Hippocampal formation (tissue), 2 donors: ENCODE measurements at places on chromosomes 12 and 14.
A peak's percentile ranks its signal among the peaks of the same experiment; 100 is the strongest.

- DNase-seq, result no peak
Observed at GRCh38 chr14:96285667-96286066, 29.7 kb downstream of the BDKRB1 start.

- DNase-seq, result no peak
Observed at GRCh38 chr14:70077720-70078119, 111.0 kb downstream of the SLC8A3 start.

DNA sequence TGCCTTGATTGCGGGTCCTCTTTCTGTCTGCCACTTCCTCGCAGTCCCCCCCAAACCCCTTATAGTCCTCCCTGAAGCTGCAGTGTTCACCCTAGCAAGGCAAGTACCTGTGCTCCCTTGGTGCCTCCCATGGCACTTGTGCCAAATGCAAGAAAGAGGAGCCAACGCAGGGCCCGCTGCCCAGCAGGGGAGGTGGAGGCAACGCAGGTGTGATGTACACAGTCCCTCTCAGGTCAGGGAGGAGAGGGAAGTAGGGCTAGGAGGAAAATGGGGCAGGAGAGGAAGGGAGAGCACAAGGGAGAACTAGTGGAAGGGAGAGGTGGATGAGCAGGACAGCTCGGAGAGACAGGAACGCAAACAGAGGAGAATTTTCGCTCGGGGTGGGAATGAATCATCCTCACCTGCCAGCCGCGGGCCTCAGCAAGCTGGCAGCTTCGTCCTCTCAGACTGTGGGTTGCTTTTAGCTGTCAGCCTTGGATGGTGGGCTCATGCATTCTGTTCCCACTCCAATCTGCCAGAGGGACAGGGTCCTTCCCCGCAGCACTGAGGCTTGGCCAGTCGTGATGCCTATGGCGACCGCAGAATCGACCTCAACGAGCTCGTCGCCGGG is 357.0 kb downstream of the CACNA1C start:
- DNase-seq, result no peak

GRCh38 chr12:127293507-127294310 is 973.3 kb upstream of the TMEM132C start:
- peak; percentile 7 for DNase-seq

DNA sequence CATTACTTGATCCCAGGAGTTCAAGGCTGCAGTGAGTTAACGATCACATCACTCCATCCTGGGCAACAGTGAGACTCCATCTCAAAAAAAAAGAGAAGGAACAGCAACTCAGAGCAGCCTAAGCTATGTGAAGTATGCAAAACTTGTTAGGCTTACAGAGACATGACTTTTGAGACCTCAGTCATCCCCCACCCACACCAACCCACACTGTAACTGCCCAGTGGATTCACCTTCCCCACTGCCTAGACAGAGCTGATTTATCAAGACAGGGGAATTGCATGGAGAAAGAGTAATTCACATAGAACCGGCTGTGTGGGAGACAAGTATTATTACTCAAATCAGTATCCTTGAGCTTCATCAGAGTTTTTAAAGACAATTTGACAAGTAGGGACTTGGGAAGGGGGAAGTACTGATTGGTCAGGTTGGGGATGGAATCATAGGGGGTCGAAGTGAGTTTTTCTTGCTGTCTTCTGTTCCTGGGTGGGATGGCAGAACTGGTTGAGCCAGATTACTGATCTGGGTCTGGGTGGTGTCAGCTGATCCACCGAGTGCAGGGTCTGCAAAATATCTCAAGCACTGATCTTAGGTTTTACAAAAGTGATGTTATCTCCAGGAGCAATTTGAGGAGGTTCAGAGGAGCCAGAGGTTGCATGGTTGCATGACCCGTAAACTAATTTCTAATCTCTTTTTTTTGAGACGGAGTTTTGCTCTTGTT is 6.2 kb upstream of the WDR89 start:
- DNase-seq, result no peak

- DNase-seq, result no peak
Observed at GRCh38 chr14:26394150-26394810, 203.6 kb downstream of the NOVA1 start.

- no peak for DNase-seq
Observed at GRCh38 chr14:52692248-52692962, 3.0 kb downstream of the ERO1A start.

DNA sequence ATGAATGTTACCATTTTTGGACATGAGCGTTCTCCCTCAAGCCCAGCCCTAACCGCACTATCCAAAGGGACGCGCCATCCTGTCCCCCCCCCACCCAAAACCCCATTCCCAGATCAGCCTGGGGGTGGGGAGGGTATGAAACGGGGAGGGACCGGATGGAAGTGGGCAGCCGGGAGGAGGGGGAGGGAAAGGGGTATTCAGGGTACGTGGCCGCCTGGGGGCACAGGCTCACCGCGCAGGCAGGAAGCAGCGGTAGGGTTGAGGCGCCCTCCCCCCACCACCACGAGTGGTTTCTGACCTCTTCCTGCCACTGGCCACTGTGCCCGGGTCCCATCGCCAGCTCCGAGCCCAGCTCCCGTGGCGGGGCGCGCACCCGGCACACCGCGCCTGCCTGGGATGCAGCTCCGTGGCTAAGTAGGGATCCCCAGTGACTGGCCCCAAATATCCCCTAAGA is 1.4 kb downstream of the ACTN1 start:
- DNase-seq, result no peak

DNA sequence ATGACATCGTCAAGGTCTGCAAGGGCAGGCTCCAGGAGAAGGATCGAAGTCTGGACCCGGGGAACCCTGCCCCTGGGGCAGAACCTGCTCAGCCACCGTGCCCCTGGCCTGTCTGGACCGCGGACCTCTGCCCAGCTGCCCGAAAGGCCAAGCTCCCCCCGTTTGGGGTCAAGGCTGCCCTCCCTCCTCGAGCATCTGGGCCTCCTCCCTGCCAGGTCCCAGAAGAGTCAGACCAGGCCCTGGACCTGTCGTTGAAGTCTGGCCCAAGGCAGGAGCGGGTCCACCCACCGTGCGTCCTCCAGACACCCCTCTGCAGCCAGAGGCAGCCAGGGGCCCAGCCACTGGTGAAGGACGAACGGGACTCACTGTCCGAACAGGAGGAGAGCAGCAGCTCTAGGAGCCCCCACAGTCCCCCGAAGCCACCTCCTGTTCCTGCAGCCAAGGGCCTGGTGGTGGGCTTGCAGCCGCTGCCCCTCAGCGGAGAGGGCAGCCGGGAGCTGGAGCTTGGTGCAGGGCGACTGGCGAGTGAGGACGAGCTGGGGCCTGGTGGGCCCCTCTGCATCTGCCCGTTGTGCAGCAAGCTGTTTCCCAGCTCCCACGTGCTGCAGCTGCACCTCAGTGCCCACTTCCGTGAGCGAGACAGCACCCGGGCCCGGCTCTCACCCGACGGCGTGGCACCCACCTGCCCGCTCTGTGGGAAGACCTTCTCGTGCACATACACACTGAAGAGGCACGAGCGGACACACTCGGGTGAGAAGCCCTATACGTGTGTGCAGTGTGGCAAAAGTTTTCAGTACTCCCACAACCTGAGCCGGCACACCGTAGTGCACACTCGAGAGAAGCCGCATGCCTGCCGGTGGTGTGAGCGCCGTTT is 856 bp downstream of the ZBTB42 start:
- DNase-seq, result no peak

DNA sequence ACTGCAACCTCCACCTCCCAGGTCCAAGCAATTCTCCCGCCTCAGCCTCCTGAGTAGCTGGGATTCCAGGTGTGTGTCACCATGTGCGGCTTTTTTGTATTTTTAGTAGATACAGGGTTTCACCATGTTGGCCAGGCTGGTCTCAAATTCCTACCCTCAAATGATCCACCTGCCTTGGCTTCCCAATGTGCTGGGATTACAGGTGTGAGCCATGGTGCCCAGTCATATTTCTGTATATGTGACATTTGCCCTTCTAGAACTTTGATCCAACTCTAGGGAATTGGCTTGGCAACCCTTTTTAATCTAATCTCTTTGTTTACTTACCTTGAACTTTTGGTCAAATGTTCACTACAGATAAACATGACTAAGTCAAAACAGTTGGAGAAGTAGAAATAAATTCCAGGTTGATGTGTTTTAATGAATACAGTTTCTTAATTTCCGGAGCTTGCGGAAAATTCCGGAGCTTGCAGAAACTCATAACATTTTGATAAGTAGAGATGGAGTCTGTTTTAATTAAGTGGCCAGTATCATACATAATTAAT is 11.5 kb upstream of the PEBP1 start:
- no peak for DNase-seq

- DNase-seq, result no peak
Observed at GRCh38 chr14:100717386-100717785, 9.3 kb upstream of the DLK1 start.

GRCh38 chr14:61670576-61670975 is 24.7 kb upstream of the HIF1A start:
- DNase-seq, result no peak

DNA sequence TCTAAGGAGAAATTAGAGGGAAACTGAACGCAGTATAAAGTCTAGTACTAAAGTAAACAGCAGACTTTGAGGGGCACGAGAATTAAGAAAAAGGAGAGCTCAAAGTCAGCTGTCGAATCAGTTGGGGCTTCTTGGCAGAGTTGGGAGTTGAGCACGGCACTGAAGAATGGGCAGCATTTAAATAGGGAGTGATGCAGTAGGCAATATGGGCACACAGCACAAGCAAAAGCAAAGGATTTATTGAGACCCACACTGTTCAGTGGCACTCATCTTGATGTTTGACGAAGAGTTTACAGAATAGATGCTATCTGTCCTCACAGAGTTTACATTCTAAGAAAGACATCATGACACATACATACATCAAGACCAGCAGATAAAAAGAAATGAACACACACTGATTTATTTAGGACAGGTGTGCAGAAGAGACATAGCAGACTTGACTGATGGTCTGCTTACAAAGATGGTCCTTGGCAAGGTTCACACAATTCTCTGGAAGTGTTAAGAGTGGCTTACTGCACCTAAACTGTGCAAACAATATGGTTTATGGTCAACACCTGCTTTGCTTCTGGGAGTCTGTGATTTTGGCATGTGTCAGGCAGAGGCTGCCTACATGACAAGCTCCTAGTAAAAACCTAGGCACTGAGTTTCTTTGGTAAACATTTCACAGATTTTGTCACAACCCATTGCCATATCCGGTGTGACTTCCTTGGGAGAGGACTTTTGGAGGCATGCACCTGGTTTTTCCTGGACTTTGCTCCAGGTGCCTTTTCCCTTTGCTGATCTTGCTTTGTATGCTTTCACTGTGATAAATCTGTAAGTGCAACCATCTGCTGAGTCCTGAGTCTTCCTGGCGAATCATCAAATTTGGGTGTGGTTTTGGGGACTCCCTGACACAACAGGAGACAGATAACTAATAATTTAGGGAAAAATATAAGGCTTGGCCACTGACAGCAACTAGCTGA is 26.3 kb downstream of the ALKBH1 start:
- no peak for DNase-seq

GRCh38 chr14:80055667-80056496 is 155.4 kb downstream of the DIO2 start:
- DNase-seq, result peak; percentile 67

- DNase-seq, result no peak
Observed at GRCh38 chr12:83046019-83046418, 359.3 kb downstream of the TMTC2 start.

DNA sequence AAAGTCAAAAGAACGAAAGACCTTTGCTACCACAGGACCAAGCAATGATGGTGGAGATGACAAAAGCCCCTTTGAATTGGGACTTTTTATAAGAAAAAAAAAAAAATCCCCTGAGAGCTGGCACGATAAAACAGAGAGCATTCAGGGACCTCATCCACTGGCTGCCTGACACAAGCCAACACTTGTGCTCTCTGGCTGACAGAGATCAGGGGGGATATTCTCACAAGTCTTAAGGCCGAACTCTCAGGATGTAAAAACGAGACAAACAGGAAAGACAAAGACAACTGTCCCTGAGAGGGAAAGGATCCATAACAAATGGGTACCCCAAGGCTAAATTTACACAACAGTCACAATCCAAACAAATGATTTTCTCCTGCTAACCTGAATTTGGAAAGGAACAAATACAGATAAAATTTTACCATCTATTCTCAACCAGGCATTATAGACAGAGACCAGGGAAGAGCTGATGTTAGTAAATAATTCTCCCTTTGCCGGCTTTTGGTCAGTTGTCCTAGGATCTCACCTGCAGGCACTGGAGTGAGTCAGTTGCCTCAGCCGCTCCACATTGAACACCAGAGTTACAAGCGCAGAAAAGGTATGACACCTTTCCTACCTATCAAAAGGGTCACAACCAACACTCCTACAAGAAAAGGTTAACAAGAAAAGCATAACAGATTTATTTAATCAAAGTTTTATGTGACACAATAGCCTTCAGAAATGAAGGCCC is 37.9 kb upstream of the GARIN6 start:
- no peak for DNase-seq

DNA sequence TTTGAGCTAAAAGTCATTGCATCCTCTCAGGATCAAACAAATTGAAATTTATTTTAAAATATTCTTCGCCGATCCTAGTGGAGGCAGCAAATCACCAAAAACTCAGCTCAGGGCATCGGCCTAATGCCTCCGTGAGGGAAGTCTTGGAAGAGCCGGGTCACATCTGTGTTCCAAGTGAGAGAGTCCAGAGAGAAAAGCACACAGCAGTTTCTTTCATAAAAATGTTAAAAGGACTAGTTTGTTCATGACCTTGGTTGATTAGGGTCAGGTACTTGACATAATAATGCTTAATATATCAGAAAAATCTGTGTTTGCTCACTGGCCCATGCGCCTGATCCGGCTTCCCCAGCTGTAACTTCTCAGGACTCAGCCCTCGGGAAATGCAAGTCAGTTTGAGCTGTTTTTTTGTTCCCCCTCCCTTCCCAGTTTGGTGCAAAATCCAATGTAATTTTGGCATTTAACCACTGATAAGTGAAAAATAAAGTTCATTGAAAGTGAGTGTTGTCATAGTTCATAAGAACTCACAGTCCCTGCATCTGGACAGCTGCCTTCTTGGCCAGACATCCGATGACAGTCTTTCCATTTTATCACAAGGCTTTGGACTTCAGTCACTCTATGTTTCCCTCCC is 161.7 kb downstream of the CAND1 start:
- DNase-seq, result peak; percentile 10

GRCh38 chr12:1841586-1842182 is 21.3 kb downstream of the LRTM2 start:
- no peak for DNase-seq
